Astrocyte (in vitro differentiated cells and primary cell): ENCODE measurements at places on chromosomes 3 and 15. TPM values are rescaled to one million over a fixed set of nuclear protein-coding genes. Genes with fewer than 3 reads are reported as not detected.

The CHAC1 gene
- 55.9 and 70.8 TPM in 2 replicates for total RNA-seq

The MEIS2 gene
- total RNA-seq, result 30.9 and 35.6 TPM in 2 replicates

The PLOD2 gene
- 117 and 151 TPM in 2 replicates for total RNA-seq

The MYLK gene
- total RNA-seq, result 50.5 and 53.6 TPM in 2 replicates

The SPINK8 gene
- total RNA-seq, result not detected in 2 replicates

The ERC2 gene
- 4.1 and 7.4 TPM in 2 replicates for total RNA-seq

The SMAD3 gene
- total RNA-seq, result 65.6 and 78.0 TPM in 2 replicates

The LZTFL1 gene
- 20.6 and 25.9 TPM in 2 replicates for total RNA-seq

The DPPA2 gene
- 0.48 and 0.89 TPM in 2 replicates for total RNA-seq

The CNTN3 gene
- 0.50 and 0.91 TPM in 2 replicates for total RNA-seq

The ACVR2B gene
- total RNA-seq, result 12.7 and 14.7 TPM in 2 replicates

The THSD4 gene
- 0.99 and 2.5 TPM in 2 replicates for total RNA-seq

DNA sequence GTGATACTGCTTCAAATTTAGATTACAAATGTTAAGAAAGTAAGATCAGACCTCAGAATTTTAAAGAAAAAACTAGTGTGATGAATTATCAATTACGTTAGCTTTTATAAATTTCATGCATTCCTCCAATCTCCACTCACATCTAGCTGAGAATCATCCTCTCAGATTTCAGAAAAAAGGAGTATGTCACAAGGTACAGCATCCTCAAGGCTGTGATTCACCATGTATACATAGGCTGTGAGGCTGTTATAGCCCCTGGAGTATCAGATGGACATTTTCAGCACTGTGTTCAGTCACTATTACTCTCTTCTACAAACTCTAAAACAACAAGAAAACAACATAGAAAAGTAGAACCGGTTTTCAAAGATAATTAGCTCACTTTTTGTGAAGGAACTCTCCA, 214.4 kb downstream of the PCCB start:
- DNase-seq, result peak; percentile 47
- no peaks in the 10 kb centered on the region for H3K4me1 ChIP-seq
- no peak overlapping the region for H3K4me3 ChIP-seq
- H3K36me3 ChIP-seq, result no peaks in the 10 kb centered on the region

DNA sequence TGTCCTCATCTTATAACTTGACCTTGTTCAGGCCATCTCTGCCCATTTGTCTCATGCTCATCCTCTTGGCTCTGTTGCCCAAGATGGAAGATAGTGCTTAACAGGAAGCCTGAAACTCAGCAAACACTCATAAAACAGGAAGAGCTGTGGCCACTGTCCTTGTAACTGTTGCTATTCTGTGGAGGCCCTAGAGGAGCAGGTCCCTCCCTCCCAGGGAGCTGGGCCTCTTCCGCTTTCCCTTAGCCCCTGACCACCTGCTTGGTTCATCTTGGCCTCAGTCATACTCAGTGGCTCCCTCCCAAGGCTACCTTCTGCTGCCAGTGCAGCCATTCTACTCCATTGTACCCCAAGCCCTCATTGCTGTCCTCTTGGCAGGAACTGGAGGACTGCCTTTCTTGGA, 3.5 kb downstream of the MAPKAPK3 start:
- no peaks in the 10 kb centered on the region for H3K27me3 ChIP-seq
- DNase-seq, result no peak
- no peaks in the 10 kb centered on the region for H3K36me3 ChIP-seq
- H3K27ac ChIP-seq, result no peak overlapping the region
- H3K4me1 ChIP-seq, result peaks cover 28% of the 10 kb centered on the region
- no peak overlapping the region for H3K4me3 ChIP-seq

GRCh38 chr3:129596194-129597086, 10.0 kb downstream of the PLXND1 start:
- peak overlapping the region; percentile 91 for H3K27ac ChIP-seq
- H3K27me3 ChIP-seq, result no peaks in the 10 kb centered on the region
- no peaks in the 10 kb centered on the region for H3K36me3 ChIP-seq

GRCh38 chr3:52277972-52278509, 408 bp downstream of the WDR82 start:
- no peaks in the 10 kb centered on the region for H3K27me3 ChIP-seq

GRCh38 chr15:60486742-60487141, 7.8 kb upstream of the ICE2 start:
- no peaks in the 10 kb centered on the region for H3K4me1 ChIP-seq
- H3K27ac ChIP-seq, result no peak overlapping the region
- H3K4me3 ChIP-seq, result no peak overlapping the region

DNA sequence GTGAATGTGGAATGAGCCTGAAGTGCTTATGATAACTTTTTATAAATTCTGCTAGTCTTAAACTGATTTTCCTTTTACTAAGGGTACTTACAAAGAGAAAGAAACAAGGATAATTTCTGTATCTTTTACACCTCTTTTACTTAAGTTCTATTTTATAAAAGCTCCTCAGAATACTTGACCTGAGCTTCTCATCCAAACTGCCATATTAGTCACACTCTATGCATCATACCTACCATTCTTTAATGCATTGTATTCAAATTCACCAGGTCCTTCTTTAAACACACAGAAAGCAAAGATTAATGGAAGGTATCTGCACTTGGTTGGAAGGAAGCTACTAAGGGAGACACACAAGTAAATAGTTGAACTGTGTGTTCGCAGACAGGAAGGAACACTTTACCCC, 1.6 kb upstream of the TOPAZ1 start:
- no peak overlapping the region for H3K27ac ChIP-seq
- peaks cover 6% of the 10 kb centered on the region for H3K27me3 ChIP-seq

DNA sequence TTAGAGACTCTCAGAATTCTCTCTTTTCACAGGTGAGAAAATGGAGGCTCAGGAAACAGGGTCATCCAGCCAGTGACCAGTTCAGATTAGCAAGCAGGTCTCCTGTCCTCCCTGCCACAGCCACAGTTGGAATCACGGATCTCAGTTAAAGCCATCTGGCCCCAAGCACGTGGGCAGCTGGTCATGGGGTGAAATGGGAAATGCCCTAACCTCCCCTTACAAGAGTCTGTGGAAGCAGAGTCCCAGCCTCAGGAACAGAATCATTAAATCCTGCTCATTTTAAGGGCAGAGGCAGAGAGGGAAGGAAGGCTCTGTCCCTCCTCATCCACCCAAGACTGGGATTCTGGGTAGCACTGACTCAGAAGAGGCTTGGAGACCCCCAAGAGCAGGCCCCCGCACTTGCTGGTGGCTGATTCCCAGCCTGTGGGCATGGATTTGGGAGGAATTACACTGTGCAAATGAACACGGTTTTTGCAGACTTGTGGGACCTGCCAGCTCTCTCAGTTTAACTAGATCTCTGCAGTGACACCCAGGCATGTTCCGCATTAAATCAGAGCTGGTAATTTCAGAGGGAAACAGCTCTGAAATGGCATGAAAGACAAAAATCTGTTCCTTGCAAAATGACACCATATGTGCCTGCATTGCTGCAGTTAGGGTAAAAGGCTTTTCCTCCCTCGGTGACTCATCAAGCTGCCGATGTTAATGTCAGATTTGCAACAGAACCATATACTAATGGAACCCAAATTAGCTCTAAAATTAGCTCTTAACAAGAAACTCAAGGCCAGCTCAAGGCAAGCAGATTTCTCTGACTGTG, 89.0 kb downstream of the BDH1 start:
- H3K4me3 ChIP-seq, result peak overlapping the region; percentile 35
- DNase-seq, result peak; percentile 75
- peak overlapping the region; percentile 71 for H3K27ac ChIP-seq
- no peaks in the 10 kb centered on the region for H3K36me3 ChIP-seq

DNA sequence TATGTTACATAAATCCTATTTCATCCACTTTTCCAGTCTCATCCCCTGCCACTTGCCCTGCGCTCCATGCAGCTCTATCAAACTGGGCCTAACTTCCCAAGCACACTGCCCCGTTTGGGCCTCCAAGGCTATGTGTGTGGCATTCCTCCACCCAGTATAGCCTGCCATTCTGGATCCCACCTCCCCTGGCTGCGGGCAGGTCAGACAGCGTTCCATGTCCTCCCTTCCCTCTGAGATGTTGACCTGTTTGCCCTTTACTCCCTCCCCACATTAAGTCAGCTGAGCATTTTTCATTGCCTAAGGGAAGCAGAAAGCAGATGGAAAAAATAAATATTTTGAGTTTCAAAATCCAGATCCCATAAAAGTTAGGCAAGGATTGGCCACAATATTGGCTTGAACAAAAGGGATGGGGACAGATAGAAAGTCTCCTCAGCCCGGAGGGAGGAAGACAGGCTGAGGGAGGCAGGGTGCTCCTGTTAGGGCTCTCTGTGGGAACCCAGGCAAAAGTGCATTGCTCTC, 73.3 kb downstream of the CYP19A1 start:
- H3K27me3 ChIP-seq, result peaks cover 36% of the 10 kb centered on the region
- no peaks in the 10 kb centered on the region for H3K36me3 ChIP-seq
- no peak overlapping the region for H3K4me3 ChIP-seq
- no peak overlapping the region for H3K27ac ChIP-seq

GRCh38 chr15:101579631-101580163, 72.5 kb downstream of the TM2D3 start:
- DNase-seq, result peak; percentile 67
- H3K36me3 ChIP-seq, result no peaks in the 10 kb centered on the region
- H3K27ac ChIP-seq, result no peak overlapping the region
- no peak overlapping the region for H3K4me3 ChIP-seq

- peak overlapping the region; percentile 2 for H3K4me3 ChIP-seq
- H3K4me1 ChIP-seq, result peaks cover 15% of the 10 kb centered on the region
- H3K27me3 ChIP-seq, result no peaks in the 10 kb centered on the region
- peaks cover 6% of the 10 kb centered on the region for H3K36me3 ChIP-seq
- DNase-seq, result peak; percentile 90
These were observed 11.8 kb upstream of the FBXO22 start for GRCh38 chr15:75891895-75892294.

- no peak overlapping the region for H3K27ac ChIP-seq
- no peak for DNase-seq
- H3K4me3 ChIP-seq, result no peak overlapping the region
- peaks cover 10% of the 10 kb centered on the region for H3K4me1 ChIP-seq
These were observed 163.4 kb downstream of the PTPRG start for GRCh38 chr3:61724801-61725200.

GRCh38 chr3:12708584-12709192, 44.8 kb upstream of the RAF1 start:
- no peak overlapping the region for H3K4me3 ChIP-seq
- no peak overlapping the region for H3K27ac ChIP-seq
- H3K27me3 ChIP-seq, result peaks cover 6% of the 10 kb centered on the region
- H3K4me1 ChIP-seq, result peaks cover 8% of the 10 kb centered on the region
